Neural progenitor cell (in vitro differentiated cells): ENCODE measurements at places on chromosomes 1 and 21.
A peak's percentile ranks its signal among the peaks of the same experiment; 100 is the strongest.

DNA sequence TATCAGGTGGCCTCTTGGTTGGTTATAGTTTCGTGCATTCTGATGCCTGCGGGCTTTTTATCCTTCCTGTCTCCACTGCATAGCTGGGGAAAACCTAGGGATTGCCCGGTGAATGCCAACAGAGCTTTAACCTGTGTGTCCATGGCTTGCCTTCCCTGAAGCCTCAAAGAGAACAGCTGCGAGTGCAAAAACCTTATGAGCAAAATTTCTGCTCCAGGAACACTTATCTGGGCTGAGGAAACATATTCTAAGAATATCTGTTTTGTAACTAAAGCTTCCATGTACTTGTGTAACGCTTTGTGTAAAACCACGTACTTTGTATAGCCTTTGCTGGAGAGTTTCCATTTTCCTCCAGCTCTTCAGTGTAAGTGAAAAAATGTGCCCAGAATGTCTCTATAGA, 7.2 kb downstream of the CNST start:
- H3K27ac ChIP-seq, result no peak overlapping the region
- H3K27me3 ChIP-seq, result no peaks in the 10 kb centered on the region
- DNase-seq, result no peak

GRCh38 chr1:228284148-228284495, 76.3 kb downstream of the OBSCN start:
- H3K27ac ChIP-seq, result no peak overlapping the region
- no peaks in the 10 kb centered on the region for H3K4me1 ChIP-seq
- no peak for DNase-seq
- H3K27me3 ChIP-seq, result no peaks in the 10 kb centered on the region
- H3K36me3 ChIP-seq, result no peaks in the 10 kb centered on the region
- no peak overlapping the region for H3K4me3 ChIP-seq

GRCh38 chr1:183936791-183937190, 100.7 kb downstream of the COLGALT2 start:
- H3K27me3 ChIP-seq, result no peaks in the 10 kb centered on the region
- H3K4me3 ChIP-seq, result no peak overlapping the region
- no peak overlapping the region for H3K27ac ChIP-seq
- peaks cover 22% of the 10 kb centered on the region for H3K4me1 ChIP-seq
- no peak for DNase-seq

GRCh38 chr1:156498432-156499193, 2.0 kb downstream of the MEF2D start:
- H3K36me3 ChIP-seq, result no peaks in the 10 kb centered on the region
- DNase-seq, result no peak
- no peaks in the 10 kb centered on the region for H3K27me3 ChIP-seq

GRCh38 chr1:181219938-181220337, 131.4 kb downstream of the IER5 start:
- no peak for DNase-seq
- H3K36me3 ChIP-seq, result no peaks in the 10 kb centered on the region
- peaks cover 5% of the 10 kb centered on the region for H3K4me1 ChIP-seq
- H3K27me3 ChIP-seq, result no peaks in the 10 kb centered on the region
- no peak overlapping the region for H3K4me3 ChIP-seq
- no peak overlapping the region for H3K27ac ChIP-seq

- H3K27ac ChIP-seq, result no peak overlapping the region
- H3K4me1 ChIP-seq, result no peaks in the 10 kb centered on the region
- no peaks in the 10 kb centered on the region for H3K27me3 ChIP-seq
- no peak for DNase-seq
- H3K4me3 ChIP-seq, result no peak overlapping the region
Measured at GRCh38 chr21:16770266-16770665, 742.6 kb upstream of the CXADR start.

GRCh38 chr1:9873992-9874391, 36.1 kb downstream of the CTNNBIP1 start:
- H3K36me3 ChIP-seq, result no peaks in the 10 kb centered on the region
- peaks cover 9% of the 10 kb centered on the region for H3K4me1 ChIP-seq
- no peak for DNase-seq

DNA sequence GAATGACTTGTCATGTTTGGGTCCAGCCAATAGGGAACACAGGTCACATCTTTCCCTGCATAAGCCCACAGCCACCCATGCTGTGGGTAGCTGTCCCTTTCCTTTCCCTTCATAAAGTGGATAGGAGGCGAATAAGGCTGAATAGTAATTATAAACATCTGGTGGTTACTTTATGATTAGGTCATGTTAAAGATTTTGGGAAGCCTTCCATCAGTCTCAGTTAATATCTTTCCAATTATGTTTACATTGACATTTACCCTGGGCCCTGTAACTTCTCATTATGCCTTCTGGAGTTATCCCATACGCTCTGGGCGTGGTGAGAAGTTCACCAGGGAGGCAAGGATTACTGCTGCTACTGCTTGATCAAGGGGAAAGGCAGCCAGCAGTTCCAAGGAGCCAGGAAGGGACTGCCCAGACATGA, 197.2 kb downstream of the HLX start:
- no peak for DNase-seq
- H3K27me3 ChIP-seq, result no peaks in the 10 kb centered on the region
- H3K36me3 ChIP-seq, result no peaks in the 10 kb centered on the region
- no peak overlapping the region for H3K4me3 ChIP-seq
- no peaks in the 10 kb centered on the region for H3K4me1 ChIP-seq

GRCh38 chr1:216531263-216532239, 108.3 kb upstream of the USH2A start:
- no peaks in the 10 kb centered on the region for H3K4me1 ChIP-seq
- DNase-seq, result no peak
- H3K4me3 ChIP-seq, result no peak overlapping the region
- H3K27ac ChIP-seq, result no peak overlapping the region

GRCh38 chr1:55215194-55216021, at the start of gene USP24:
TSS of gene USP24 (minus strand) at chr1:55215364. CDS start at chr1:55215113, 251 bp downstream.
- H3K4me3 ChIP-seq, result peak within 1 kb of the TSS; percentile 79
- DNase-seq, result peak; percentile 94

GRCh38 chr1:9200441-9200840, 34.1 kb upstream of the H6PD start:
- H3K4me1 ChIP-seq, result peaks cover 27% of the 10 kb centered on the region
- H3K27me3 ChIP-seq, result peaks cover 86% of the 10 kb centered on the region
- no peak overlapping the region for H3K27ac ChIP-seq
- peak; percentile 71 for DNase-seq
- no peaks in the 10 kb centered on the region for H3K36me3 ChIP-seq

DNA sequence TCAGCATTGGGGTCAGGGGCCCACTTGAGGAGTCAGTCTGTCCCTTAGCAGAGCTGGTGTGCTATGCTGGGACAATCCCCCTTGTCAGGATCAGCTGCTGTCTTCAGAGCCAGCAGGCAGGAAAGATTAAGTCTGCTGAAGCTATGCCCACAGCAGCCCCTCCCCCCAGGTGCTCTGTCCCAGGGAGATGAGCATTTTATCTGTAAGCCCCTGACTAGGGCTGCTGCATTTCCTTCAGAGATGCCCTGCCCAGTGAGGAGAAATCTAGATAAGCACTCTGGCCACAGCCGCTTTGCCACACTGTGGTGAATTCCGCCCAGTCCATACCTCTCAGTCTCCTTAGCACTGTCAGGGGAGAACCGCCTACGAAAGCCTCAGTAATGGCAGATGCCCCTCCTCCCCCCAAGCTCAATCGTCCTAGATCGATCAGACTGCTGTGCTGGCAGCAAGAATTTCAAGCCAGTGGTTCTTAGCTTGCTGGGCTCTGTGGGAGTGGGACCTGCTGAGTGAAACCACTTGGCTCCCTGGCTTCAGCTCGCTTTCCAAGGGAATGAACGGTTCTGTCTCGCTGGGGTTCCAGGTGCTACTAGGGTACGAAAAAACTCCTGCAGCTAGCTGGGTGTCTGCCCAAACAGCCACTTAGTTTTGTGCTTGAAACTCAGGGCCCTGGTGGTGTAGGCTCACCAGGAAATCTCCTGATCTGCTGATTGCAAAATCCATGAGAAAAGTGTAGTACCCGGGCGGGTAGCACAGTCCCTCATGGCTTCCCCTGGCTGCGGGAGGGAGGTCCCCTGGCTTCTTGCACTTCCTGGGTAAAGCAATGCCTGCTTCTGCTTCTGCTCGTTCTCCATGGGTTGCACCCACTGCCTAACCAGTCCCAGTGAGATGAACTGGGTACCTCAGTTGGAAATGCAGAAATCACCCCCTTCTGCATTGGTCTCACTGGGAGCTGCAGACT, 25.1 kb upstream of the TP53BP2 start:
- no peak overlapping the region for H3K27ac ChIP-seq
- no peak overlapping the region for H3K4me3 ChIP-seq
- no peaks in the 10 kb centered on the region for H3K36me3 ChIP-seq

DNA sequence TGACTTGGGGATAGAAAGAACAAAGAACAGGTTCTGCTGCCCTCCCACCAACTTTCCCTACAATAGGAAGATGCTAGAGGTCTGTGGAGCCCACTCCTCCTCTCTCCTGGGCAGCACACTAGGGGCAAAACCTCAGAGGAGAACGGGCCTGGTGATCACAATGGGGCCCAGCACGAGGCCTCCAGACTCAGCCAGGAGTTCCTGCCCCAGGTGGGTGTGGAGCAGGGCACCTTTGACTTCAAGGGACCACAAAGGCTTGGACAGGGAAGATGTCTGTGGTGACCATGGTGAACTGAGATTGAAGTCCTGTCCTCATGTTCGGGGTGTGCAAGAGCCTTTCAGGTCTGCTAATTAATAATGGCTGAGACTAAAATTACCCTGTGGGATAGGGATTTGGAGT, 88.8 kb downstream of the LAMC2 start:
- no peak for DNase-seq
- H3K4me1 ChIP-seq, result peaks cover 5% of the 10 kb centered on the region
- H3K36me3 ChIP-seq, result no peaks in the 10 kb centered on the region
- H3K27me3 ChIP-seq, result no peaks in the 10 kb centered on the region

GRCh38 chr1:40917995-40918711, 56.0 kb upstream of the CITED4 start:
- no peaks in the 10 kb centered on the region for H3K36me3 ChIP-seq
- no peak for DNase-seq

GRCh38 chr1:171313319-171313834, 606 bp upstream of the FMO4 start:
- H3K27me3 ChIP-seq, result no peaks in the 10 kb centered on the region
- no peak for DNase-seq
- H3K36me3 ChIP-seq, result no peaks in the 10 kb centered on the region
- H3K4me1 ChIP-seq, result peaks cover 15% of the 10 kb centered on the region
- H3K4me3 ChIP-seq, result no peak overlapping the region
- no peak overlapping the region for H3K27ac ChIP-seq

GRCh38 chr1:5164158-5164557, 509.7 kb downstream of the AJAP1 start:
- no peaks in the 10 kb centered on the region for H3K36me3 ChIP-seq
- no peak overlapping the region for H3K4me3 ChIP-seq
- no peak overlapping the region for H3K27ac ChIP-seq
- no peak for DNase-seq
- H3K4me1 ChIP-seq, result no peaks in the 10 kb centered on the region

DNA sequence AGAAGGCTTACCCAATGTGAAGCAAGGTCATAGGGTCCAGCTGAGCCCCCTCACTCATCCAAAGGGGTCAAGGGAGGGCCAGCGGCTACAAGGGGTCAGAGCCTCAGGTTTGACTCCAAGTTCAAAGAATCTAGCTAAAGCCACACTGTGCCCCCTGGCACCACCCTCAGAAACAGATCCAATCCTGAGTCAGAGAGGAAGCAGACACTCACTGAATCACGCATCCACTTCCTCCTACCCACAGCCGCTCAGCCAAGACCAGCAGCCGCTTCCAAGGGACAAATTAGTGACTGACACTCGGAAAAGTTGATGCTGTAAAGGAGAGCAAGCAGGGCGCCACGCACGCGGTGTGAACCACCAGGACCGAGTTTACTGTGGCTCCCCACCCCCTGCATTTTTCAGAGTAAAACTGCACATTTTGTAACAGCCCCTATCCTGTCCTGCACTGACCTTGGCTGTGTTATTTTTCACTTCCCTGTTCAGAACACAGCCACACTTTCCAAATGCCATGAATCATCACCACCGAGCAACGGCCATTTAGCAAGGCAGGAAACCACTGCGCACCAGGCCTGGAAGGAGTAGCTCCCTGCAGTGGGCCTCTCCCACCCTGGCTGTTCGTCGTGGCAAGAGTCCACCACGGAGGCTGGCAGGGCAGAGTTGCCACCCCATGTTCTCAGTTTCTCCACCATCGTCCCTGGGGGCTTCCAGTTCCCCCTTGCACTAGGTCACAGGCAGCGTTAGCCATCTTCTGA, 147.8 kb downstream of the TOMM20 start:
- no peak for DNase-seq
- no peaks in the 10 kb centered on the region for H3K36me3 ChIP-seq
- no peak overlapping the region for H3K27ac ChIP-seq
- peaks cover 17% of the 10 kb centered on the region for H3K4me1 ChIP-seq
- H3K27me3 ChIP-seq, result no peaks in the 10 kb centered on the region

- no peak overlapping the region for H3K4me3 ChIP-seq
- no peaks in the 10 kb centered on the region for H3K36me3 ChIP-seq
- no peaks in the 10 kb centered on the region for H3K4me1 ChIP-seq
Measured at GRCh38 chr1:55970526-55971110, 608.7 kb downstream of the PLPP3 start.

DNA sequence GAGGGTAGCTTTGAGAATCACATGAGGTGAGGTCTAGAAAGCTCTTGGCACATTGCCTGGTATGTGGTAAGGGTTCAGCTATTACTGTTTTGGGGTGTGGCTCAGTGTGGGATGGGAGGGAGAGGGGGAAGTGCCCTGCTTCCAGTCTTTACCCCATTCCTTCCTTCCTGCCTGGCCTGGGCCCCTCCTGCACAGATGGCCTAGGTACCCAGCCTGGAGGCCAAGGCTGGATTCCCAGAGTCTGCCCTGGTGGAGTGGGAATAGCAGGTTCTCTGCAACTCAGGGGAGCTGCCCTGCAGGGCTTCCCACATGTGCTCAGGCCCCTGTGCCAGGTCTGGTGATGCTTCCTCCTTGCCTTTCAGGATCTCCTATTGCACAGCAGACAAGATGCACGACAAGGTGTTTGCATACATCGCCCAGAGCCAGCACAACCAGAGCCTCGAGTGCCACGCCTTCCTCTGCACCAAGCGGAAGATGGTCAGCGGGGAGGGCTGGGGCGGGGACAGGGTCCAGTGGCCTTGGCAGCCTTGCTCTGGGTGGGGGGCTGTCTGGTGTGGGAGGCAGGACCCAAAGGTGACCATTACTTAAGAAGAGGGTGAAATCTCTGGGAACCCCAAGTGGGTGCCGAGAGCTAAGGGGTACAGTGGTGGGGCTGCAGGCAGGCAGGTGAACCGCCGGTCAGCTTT, 13.5 kb downstream of the LDLRAP1 start:
- no peaks in the 10 kb centered on the region for H3K27me3 ChIP-seq
- no peak for DNase-seq
- no peaks in the 10 kb centered on the region for H3K4me1 ChIP-seq
- no peaks in the 10 kb centered on the region for H3K36me3 ChIP-seq

DNA sequence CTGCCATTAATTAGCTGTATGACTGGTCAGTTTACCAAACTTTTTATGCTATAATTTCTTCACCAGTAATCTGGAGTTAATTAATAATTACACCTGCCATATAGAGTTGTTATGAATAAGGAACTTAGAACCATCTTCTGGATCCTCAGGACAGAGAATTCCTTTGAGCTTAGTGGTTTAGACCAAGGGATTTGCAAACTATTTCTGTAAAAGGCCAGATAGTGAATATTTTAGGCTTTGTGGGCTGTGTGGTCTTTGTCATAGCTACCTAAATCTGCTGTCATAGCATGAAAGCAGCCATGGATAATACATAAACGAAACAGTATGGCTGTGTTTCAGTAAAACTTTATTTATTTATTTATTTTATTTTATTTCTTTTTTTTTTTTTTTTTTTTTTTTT, 9.0 kb downstream of the TIMM17A start:
- no peak overlapping the region for H3K27ac ChIP-seq
- peaks cover 14% of the 10 kb centered on the region for H3K36me3 ChIP-seq
- no peak for DNase-seq
- H3K4me1 ChIP-seq, result no peaks in the 10 kb centered on the region
- H3K27me3 ChIP-seq, result no peaks in the 10 kb centered on the region
- H3K4me3 ChIP-seq, result no peak overlapping the region

GRCh38 chr1:55426619-55427018, 211.5 kb upstream of the USP24 start:
- DNase-seq, result no peak
- H3K4me3 ChIP-seq, result no peak overlapping the region
- no peak overlapping the region for H3K27ac ChIP-seq
- H3K27me3 ChIP-seq, result no peaks in the 10 kb centered on the region
